ENCODE measurements at places on chromosomes 3 and 15.

DNA sequence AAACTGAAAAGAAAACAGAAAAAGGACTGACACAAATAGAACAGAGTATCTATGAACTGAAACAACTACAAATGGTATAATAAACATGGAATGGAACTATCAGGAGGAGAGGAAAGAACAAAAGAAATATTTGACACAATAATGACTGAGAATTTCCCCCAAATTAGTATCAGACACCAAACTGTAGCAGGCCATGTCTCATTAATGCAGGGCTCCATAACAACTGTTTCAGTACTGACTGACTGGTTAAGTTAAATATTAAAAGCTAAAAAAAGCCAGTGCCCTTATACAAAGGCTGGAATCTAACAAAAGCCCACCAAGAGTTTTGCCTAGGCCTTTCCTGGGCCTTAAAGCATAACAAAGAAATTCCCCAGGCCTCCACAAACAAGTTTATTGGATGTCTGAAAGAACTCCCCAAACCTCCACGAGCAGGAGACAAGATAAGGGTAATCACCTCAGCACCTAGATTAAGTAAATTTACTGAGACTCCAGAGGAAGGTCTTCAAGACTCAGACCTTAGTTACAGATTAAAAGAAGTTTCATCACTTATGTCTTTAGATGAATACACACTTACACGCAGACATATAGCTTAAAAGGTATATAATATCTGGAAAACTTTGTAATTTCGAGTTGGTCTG is 45.7 kb downstream of the KPNA1 start:
- DNase-seq = no peak

DNA sequence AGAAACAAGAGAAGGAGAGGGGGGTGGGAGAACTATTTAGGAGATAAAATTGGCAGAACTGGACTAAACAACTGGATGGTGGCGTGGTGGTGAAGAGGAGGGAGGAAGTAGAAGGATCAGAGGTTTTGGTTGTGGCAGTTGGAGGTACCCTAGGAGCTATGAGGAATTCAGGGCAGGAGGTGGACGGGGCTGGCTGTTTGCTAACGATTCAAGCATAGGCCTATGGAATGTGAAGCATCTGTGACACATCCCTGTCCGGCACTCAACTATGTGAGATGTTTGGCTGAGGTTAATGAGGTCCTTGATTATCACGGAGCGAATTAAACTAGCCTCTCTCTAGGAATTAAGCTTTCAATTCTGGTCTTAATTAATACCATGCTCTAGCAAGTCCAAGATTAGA is 13.5 kb downstream of the TARS3 start:
- DNase-seq = no peak

GRCh38 chr3:12227833-12228232 is 61.0 kb upstream of the PPARG start:
- no peak for DNase-seq

- DNase-seq = no peak
Measured at GRCh38 chr3:142958707-142959106, 4.8 kb downstream of the PAQR9 start.

GRCh38 chr3:193040836-193041672 is 123.4 kb upstream of the MB21D2 start:
- peak; percentile 32 for DNase-seq

DNA sequence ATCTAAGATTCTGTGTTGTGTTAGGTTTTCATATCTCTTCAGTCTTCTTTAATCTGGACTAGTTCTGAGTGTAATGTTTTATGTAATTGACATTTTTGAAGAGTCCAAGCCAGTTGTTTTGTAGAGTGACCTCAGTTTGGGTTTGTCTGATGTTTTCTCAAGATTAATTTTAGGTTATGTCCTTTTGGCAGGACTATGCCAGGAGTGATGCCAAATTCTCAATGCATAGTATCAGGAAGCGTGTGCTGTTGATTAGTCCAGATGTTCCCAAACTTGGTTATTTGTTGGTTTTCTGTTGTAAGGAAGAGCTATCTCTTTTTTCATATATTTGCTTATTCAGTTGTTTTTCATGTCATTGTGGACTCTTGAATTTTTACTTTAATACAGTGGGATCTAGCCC is 32.6 kb downstream of the NMD3 start:
- no peak for DNase-seq

- DNase-seq = no peak
Measured at GRCh38 chr3:52982839-52983238, 63.0 kb downstream of the SFMBT1 start.

DNA sequence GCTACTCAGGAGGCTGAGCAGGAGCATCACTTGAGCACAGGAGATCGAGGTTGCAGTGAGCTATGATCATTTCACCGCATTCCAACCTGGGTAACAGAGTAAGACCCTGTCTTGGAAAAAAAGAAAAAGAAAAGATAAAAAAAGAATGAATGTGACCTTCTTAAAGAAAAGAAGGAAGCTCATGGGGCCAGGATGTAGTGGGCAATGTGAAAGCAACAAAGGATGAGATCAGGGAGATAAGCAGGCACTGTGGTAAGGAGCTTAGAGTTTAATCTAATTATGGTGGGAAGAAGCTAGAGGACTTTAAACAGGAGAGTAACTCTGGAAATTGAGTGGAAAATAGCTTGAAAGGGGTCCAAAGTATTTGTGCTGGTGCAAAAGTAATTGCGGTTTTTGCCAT is 231.6 kb upstream of the UBE2E2 start:
- no peak for DNase-seq

DNA sequence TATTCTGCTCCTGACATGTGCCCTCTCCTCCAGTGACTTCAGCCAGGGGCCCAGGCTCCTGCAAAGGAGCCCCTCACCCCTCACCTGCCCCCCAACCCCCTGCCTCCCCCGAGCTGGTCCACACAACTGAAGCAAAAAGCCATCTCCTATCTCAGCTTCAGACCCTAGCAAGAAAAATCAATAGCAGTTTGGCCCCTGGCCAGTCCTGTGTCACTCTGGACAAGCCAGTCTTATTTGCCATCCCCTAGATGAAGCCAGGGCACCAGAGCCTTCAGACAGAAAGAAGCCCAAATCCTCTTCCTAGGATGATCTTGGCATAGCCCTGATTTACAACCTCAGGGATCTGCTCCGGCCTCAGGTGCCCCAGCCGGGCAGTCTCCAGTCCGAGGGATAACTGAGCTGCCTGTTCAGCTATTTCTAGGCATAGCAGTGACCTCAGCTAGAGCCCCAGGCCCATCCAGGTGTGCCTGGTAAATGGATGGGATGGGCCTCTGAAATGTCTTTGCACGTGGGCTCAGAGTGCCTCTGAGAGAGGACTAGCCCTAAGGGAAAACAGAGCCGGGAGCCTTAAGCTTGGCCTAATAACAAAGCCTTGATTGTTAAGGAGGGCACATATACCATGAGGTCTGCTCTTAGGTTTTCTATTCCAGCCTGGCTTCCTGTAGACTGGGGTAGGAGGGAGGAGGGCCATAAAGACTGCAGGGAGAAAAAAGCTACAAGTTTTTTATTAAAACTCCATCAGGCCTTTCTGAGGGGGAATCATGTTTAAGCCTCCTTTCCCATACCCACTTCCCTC is 242.0 kb downstream of the SHQ1 start:
- DNase-seq = no peak

All from CD4-positive, alpha-beta T cell treated with Interleukin-6 at 100 ng/mL for 8 hours (primary cell).